ENCODE measurements at places on chromosomes 7 and 10.

DNA sequence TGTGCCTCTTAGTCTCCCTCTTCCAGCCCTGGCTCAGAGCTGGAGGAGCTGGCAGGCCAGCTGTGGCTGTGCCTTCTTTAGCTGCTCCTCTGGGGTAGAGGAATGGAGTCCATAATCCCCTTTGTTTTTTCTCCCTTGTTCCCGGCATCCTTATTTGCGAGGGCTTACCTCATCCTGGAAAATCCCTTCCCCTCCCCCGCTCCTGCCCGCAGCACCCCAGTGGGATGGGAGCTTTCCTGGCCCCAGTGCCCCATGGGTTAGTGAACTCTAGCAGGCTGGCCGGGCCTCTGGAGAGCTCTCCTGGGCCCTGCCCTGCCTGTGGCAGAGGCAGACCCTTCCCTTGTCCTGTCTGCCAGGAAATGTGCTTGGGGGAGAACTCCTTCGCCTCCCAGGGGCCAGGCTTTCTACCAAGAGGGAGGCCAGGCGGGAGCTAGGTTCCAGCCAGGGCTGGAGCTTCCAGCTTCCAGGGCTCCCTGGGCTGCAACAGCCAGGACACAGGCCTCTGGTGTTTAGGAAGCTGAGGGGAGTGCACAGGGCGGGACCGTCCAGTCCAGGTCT, 16.5 kb upstream of the TRIM8 start:
- DNase-seq: no peak

DNA sequence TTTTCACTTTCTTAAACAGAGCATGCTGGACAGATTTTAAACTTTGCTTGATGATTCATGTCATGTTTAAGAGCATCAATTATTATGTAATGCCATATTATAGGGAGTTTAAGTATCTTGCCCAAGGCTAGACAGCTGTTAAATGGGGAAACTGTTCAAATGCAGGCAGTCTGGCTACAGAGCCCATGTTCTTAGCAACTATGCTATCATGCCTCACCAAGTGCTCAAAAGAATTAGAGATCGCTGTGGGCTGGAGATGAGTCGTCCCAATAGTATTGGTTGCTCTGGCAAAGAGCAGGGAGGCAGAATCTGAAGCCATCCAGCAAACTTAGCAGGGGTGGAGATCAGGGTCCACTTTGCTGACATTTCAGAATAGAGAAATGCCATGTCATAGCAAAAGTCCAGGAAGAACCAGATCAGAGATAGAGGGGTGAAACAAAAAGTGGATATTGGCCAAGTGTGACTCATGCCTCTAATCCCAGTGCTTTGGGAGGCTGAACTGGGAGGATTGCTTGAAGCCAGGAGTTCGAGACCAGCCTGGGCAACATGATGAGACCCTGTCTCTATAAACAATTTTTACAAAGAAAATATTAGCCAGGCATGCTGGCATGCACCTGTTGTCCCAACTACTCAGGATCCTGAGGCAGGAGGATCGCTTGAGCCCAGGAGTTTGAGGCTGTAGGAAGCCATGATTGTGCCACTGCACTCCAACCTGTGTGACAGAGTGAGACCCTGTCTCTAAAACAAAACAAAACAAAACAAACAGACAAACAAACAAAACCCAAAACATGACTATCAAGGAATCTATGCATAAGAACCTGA, 57.8 kb downstream of the BAMBI start:
- no peak for DNase-seq

GRCh38 chr10:13105184-13105583, 5.2 kb downstream of the OPTN start:
- DNase-seq: no peak

DNA sequence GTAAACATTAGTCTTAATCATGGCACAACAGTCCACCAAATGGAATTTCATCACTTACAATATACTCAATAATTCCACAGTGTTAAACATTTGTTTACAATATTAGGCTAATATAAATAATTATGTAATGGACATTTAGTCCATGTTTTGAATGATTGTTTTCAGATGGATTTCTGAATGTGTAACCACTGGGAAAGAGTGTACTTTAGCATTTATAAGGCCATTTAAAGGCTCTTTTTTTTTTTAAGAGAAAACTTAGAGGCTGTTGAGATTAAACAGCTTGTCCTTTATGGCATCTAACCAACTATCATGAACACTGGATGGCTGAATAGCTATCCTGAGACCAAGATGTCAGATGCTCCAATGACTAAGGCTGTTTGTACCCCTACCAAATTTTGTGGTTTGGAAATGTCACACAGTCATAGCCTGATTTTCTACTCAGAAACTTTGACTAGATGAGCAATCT, 248.3 kb upstream of the GLI3 start:
- DNase-seq: no peak

DNA sequence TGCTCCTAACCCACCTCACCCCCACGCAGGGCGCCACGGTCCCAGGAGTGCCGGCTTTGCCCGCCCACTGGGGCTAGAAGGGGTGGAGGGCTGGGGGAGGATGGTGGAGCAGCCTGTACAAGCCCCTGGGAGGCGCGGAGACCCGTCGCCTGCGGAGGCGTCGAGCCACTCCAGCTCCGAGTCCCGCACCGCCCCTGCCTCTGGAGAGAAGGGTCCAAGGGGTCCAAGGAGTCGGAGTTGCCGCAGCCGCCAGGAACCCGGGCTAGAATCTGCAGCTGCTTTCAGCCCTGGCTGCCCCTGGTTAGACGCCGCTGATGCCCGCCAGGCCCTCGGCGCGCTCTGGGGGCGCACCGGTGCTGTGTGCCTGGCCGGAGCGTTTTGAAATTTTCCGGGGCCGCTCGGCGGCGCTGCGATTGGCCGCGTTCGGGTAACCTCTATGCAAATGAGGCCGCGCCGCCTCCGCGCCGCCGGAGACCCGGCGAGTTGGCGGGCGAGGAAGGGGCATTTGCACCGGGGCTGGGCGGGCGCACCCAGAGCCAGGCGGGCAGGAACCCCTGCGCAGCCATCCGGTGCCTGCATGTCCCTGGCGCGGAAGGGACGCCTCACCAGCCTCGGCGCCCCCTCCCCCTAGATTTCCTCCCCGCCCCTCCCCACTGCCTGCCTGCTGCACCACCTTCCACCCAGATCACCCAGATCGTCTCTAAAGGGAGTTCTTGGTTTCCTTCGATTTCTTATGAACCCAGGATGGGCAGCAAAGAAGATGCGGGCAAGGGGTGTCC, at the start of gene HMX2:
TSS of gene HMX2 (plus strand) at position 502 of the 779 bp plus-strand sequence. CDS start at position 745, 243 bp downstream.
- no peak for DNase-seq

DNA sequence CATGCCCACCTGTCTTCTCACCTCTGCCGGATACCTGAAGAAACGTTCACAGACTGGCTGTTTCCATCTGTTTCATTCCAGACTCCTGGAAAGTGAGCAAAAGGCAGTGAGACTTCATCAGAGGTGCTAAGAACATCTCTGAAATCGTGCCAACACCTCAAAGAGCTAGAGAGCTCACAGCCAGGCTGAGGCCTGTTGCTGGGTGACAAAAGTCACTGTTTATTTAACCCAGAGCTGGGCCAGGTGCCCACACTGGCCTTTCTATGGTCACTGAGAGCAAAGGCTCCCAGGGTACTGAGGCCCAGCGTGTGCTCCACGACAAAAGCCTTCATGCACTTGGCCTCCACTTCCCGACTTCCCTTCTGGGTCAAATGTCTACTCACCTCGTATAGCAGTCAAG, 3.7 kb upstream of the NANOS1 start:
- no peak for DNase-seq

All from stimulated activated CD4-positive, alpha-beta T cell treated with anti-CD3 and anti-CD28 coated beads, Interleukin-1b, Interleukin-23, amount 100 ng/mL, for 48 hours (primary cell).